ENCODE measurements at places on chromosomes 16 and 17. TPM values are rescaled to one million over a fixed set of nuclear protein-coding genes. Genes with fewer than 3 reads are reported as not detected.

Gene CCDC78
- total RNA-seq = 5.6 TPM

Gene PABPN1L
- total RNA-seq = not detected

Gene G6PC1
- total RNA-seq = not detected

Gene IRX5
- 2.2 TPM for total RNA-seq

Gene FBXW10B
- total RNA-seq = 3.0 TPM

Gene LGALS9B
- not detected for total RNA-seq

Gene ENPP7
- not detected for total RNA-seq

Gene CA4
- total RNA-seq = 0.30 TPM

Gene DOC2A
- 1.7 TPM for total RNA-seq

Gene CHST5
- total RNA-seq = 0.10 TPM

Gene DHRS7C
- not detected for total RNA-seq

Gene C17orf78
- total RNA-seq = not detected

Gene GNG13
- total RNA-seq = not detected

Gene SPNS3
- not detected for total RNA-seq

Gene KRTAP16-1
- total RNA-seq = not detected

Gene SEPTIN1
- 2.0 TPM for total RNA-seq

Gene CES3
- 2.5 TPM for total RNA-seq
